ENCODE measurements at places on chromosomes 16 and 17. TPM values are rescaled to one million over a fixed set of nuclear protein-coding genes. Genes with fewer than 3 reads are reported as not detected.

DNA sequence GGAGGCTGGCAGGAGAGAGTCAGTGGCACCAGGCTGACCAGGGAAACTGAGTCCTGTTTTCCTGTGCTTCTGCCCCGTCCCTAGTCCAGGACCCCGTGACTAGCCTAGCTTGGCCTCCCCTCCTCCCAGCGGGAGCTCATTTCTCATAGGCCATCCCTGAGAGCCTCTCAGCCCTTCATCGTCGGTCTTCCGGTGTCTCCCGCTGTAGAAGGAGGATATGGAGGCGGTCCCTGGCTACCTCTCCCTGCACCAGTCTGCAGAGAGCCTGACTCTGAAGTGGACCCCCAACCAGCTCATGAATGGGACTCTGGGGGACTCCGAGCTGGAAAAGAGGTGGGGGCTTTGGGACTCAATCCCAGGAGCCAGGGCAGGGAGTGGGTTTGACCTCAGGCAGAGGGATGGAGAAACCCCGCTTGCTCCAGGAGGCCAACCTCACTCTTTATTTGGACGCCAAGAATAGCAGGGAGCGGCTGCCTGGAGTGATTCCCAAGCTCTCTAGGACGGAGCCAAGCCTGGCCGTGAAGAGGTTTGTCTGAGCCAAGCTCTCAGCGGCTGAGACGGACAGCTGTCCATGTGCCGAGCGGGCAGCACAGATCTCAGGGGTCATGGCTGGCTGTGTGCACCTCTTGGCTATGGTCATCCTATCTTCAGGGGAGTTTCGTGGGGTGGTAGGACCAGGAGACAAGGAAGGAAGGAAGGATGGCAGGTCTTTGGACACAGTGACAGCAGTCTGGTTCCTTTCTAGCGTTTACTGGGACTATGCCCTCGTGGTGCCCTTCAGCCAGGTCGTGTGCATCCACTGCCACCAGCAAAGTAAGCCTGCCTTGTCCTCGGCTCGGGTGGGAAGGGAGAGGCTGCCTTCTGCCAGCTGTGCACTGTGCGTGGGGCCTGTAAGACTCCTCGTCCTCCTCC is 26.8 kb downstream of the SGSM2 start:
- DNase-seq: no peak

GRCh38 chr17:72699545-72699944 is 392.9 kb downstream of the SLC39A11 start:
- DNase-seq: no peak

- DNase-seq: no peak
Observed at GRCh38 chr16:87707097-87707496, 58.7 kb downstream of the KLHDC4 start.

- DNase-seq: no peak
Observed at GRCh38 chr16:8572063-8572918, 18.0 kb downstream of the TMEM114 start.

DNA sequence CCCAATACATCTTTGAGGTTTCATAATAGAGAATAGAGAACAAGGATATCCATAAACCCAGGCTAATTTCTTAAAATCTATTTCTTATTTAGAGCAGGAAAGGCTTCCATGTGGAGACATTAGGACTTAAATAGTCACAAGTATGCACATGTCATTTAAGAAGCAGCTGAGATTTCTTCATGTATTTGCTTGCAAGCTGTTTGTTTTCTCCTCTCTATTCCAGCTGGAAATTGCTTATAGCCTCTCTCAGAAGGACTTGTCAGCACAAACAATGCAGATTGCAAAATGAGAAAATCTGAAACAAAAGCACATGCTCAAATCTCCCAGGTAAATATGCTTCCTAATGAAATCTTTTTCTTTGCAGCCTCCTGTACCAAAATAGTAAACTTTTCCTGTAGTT is 1473.1 kb downstream of the CDH8 start:
- DNase-seq: peak; percentile 60

Gene TNFRSF12A
- 5.8 TPM for total RNA-seq

DNA sequence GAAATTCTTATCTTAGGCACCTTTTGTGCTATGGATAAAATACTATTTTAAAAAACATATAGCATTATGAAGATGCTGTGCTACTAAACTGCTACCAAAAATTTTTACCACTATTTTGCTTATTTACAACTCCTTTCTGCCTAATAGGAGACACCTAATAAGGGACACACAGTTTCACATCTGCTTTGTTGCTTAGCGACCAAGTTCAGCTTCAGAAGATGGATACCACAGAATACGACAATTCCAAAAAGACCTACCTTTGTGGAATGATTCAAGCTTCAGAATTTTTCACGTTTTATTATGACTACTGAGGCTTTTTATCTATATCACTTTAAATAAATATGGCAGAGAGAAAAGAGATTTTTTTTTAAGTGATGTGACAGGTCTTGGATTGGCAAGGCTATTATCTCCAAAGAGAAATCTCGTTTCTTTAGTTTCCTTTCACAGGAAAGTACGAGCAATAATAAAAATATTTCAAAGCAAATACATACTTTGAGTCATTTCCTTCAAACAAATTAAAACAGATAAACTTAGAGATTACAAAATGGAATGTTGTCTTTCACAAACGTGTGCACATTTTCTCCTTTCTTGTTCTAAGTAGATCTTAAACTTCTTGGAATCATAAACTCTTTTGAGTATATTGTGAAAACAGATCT is 35.4 kb downstream of the SPAG9 start:
- DNase-seq: no peak

DNA sequence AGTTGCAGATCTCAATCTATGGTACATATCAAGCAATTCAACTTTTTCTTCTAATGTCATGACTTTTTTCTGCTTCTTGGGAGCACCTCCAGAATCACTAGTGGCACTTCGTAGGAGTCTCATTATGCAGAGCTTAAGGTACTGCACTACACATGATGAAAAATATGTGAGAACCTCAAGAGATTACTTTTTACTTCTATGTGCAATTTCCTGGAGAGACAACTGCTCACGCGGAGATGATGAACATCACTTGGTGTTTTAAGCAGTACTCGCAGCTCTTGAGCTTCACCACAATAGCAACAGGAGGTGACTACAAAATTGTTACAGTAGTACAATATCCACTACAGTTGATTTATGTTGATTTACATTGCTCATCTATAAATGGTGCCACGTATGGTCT is 79.7 kb downstream of the MRTFB start:
- DNase-seq: no peak

DNA sequence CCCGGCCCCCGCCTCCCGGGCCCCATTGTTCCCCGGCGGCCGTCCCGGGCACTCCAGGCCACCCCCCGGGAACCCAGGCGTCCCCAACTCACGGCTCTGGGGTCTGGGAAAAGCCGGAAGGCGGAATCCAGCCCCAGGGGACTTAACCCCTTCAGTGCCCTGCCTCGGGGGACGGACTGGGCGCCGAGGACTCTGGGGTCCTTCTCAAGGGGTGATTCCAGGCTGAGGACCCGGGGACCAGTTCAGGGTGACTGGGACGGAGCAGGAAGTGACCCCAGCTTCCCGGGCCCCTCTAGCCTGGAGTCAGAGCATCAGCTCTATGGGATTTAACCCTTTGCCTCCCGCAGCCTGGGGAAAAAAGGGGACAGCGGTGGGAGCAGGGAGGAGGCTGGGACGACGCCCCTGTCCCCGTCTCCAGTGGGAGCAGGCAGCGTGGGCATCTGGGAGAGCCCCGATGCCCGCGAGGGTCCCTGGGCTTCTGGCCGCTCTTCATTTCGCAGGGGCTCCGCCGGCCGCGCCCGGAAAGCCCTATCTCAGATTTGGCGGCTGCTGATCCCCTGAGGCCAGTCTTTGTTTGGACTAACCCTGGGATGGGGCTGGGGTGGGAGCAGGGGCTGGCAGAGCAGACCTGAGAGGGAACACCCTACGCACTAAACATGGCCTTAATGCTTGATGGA is at the start of gene ZNF629:
ZNF629 (minus strand) TSS at position 270 of the 677 bp plus-strand sequence. CDS start 2,723 bp downstream, outside the sequence.
- DNase-seq: peak; percentile 97

- no peak for DNase-seq
Observed at GRCh38 chr16:49641250-49641649, 214.7 kb downstream of the ZNF423 start.

DNA sequence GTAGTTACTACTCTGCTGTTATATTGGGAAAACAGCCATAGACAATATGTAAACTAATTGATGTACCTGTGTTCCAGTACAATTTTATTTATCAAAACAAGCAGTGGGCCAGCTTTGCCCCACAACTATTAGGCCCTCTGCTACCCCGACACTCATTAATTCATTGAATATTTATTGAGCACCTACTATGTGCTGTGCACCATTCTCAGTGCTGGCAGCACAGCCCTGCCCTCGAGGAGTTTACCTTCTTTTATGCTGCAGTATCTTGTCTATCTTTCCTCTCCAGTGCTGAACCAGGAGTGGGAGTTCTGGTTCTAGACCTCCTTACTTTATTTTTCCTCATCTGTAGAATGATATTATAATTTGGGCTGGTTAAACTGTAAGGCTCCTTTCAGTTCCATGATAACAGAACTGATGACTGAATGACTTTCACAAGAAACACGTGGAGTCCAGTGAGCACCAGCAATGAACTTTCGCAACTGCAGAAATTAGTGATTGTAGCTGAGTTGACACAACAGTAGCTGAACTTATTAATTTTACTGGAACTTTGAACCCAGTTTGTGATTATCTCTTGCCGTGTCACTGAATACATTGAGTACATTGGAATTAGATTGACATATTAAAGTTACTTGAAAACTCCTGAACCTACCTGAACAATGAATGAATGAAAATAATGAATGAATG is 2.4 kb downstream of the GOSR2 start:
- DNase-seq: no peak

DNA sequence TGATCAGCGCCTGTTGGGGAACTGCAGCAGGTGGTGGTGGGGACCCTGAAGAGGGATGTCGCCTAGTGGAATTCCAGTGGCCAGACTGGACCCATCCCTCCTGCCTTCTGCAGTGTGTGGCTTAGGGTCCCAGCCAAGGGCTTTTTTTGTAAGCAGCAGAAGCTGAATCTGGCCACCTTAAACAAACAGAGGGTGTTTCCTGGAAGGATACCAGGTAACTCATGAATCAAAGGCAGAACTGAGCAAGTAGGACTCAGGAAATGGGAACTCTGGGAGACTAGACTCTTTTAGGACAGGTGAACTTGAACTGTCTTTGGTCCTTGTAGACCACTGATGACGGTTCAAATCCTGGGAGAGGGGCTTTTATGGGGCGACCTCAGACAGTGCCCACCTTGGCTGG is 124.0 kb downstream of the ABCC6 start:
- DNase-seq: no peak

- peak; percentile 74 for DNase-seq
Observed at GRCh38 chr17:65515959-65516948, 45.2 kb downstream of the AXIN2 start.

- DNase-seq: no peak
Observed at GRCh38 chr16:70421014-70421413, 17.9 kb downstream of the ST3GAL2 start.

DNA sequence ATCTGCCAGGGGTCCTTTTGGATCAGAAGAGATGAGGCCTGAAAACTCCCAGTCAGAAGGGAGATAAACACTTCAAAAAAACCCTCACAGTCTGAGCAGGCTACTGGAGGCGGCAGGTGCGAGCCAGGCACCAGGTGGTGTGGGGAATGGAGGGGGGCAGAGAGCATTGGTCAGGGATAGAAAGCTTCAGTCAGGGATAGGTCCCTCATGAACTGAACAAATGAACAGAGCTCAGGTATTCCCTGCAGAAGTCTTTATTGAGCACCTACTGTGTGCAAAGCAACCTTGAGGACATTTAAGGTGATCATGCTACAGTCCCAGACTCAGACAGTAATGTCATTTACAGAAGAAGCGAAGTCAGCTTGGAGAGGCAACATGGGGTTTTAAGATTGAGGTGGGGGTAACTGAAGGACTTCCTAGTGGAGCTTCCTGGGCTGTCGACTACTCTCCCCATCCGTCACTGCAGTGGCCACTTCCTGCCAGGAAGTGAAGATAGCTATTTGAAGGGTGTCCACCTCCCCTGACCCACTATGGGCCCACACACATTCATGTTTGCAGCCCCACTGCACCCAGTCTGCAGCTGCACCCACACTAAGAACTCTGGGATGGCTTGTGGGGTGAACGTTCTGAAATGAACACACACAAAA is 3.2 kb downstream of the KIFC3 start:
- no peak for DNase-seq

DNA sequence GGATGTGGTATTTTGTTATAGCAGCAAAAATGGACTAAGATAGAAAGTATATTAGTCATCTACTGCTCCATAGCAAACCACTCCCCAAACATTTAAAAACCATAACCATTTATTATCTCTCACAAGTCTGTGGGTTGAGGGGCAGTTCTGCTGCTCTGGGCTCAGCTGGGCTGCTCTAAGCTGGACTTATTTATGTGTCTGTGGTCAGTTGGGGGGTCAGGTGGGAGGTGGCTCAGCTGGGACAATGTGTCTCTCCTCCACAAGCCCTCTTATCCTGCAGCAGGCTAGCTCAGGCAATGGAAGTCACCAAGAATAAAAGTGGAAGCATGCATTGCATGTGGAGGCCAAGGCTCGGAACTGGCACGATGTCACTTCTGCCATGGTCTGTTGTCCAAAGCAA is 226.1 kb upstream of the N4BP1 start:
- DNase-seq: no peak

- peak; percentile 91 for DNase-seq
Observed at GRCh38 chr17:63699638-63700527, at the start of gene LIMD2. Gene LIMD2, minus strand, starts transcription at chr17:63700125. Its CDS starts 827 bp downstream, at chr17:63699298.

DNA sequence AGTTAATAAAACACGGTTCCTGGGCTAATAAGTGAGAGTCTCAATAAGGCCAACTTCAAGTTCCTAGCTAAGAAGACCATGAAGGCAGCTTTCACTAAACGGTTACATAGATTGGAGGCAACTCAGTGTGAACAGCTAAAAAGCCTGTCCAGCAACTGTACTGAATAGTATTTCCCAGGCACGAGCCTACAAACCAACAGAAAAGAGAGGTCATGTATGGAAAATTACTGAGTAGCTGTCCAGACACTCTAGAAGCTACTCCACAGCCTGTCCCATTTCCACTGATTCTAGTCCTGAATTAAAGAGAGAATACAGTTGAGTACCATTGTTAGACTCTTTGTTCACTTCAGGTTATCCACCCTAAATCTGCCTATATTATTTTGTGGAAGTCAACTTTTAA is 36.5 kb upstream of the C17orf78 start:
- DNase-seq: no peak

Gene NLGN2
- 21.5 TPM for total RNA-seq

- no peak for DNase-seq
Observed at GRCh38 chr17:57404073-57404472, 147.8 kb downstream of the MSI2 start.

Gene RAB40C
- total RNA-seq: 21.7 TPM

GRCh38 chr17:38970128-38970527 is 2.9 kb upstream of the FBXO47 start:
- DNase-seq: no peak

DNA sequence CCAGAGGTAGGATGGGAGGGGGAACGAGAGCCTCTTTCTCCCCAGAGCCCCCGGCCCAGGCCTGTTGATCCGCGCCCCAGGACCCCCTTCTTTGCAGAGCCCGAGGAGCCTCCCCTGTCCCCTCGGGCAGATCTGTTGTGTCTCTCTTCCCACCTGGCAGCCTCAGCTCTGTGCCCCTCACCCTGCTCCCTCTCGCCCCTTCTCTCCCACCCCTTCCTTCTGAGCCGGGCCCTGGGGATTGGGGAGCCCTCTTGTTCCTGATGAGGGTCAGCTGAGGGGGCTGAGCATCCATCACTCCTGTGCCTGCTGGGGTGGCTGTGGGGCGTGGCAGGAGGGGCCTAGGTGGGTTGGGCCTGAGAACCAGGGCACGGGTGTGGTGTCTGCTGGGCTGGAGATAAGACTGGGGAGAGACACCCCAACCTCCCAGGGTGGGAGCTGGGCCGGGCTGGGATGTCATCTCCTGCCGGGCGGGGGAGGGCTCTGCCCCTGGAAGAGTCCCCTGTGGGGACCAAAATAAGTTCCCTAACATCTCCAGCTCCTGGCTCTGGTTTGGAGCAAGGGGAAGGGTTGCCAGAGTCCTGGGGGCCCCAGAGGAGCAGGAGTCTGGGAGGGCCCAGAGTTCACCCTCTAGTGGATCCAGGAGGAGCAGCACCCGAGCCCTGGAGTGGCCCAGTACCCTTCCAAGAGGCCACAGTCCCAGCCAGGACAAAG is 65.4 kb downstream of the MRC2 start:
- DNase-seq: no peak

All from spinal cord (tissue), 10 donors.